ENCODE measurements at places on chromosomes 4 and X.

GRCh38 chr4:139916041-139916440, 237.9 kb downstream of the MAML3 start:
- no peak for DNase-seq

DNA sequence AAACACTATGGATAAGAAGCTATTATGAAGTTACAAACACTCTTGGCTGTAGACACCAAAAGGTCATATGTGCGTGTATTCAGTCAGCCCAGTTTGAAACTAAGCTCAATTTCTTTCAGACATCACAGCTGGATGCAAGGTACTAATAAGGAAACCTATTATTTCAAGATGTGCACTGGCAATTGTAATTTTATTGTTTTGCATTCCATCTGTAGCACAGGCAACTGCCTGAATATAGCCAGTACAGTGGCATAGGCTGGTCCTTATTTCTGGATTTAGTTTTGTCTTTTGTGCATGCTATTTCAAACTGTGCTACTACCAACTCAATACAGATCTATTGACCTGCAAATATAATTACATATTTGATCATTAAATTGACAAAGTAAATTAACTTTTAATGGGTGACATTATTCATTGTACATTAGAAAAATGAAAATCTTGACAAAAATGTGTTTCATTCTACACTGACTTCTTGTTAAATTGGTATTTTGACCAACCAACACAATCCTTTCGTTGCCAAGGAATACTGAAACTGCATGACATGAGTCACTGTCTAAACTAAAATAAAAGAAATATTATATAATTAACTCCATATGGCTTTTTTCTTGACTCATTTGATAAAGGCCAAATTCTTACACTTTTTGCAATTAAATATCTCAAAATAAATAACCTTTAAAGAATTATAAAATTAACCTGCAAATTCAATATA, 594.3 kb upstream of the ADGRL3 start:
- DNase-seq: no peak

DNA sequence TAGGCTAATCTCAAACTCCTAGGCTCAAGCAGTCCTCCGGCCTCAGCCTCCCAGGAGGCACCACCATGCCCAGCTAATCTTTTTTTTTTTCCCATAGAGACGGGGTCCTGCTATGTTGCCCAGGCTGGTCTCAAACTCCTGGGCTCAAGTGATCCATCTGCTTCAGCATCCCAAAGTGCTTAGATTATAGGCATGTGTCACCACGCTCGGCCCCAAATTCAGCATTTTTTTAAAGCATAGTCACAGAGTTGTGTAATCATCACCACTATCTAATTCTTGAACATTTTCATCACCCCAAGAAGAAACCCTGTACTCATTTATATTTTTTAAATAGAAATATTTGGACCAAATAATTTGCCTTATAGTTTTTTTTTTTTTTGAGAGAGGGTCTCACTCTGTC, 10.3 kb downstream of the CENPI start:
- no peak for DNase-seq

- no peak for DNase-seq
These were observed 1.8 kb downstream of the CA5B start for GRCh38 chrX:15739886-15740285.

DNA sequence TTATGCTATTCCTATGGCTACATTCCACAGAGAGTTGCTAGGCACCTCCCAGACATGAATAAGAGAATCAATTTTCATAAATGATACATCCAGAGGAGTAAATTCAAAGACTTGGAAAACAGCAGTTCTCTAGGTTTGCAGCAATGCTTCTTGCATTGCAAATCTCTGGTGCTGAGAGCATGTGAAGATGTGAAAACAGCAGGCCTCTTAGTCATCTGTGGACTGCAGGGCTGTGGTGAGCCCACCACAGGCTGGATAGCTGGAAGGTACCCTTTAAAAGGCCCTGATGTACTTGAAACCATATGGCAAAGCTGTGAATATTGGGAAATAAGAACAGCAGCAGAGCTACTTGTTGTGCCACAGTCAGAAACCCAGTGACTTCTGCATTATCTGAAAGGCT, 2135.9 kb downstream of the ARAP2 start:
- no peak for DNase-seq

DNA sequence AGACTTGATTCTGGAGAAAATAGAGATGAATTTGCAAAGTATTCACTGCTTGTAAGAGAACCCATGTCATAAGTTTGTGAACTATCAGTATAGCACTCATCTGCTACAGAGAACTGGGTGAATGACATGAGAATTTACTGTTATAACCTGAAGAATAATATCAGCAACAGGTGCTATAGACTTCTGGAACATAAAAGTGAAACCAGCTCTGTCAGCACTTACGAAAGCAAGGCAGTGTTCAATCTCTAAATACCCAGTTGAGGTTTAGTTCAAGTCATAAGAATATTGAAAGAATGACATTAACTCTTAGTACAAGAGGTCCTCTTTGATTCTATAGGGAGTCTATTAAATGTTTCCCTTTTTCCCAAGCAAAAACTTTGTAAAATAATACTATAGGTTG, 232.9 kb upstream of the ANKRD50 start:
- DNase-seq: no peak

DNA sequence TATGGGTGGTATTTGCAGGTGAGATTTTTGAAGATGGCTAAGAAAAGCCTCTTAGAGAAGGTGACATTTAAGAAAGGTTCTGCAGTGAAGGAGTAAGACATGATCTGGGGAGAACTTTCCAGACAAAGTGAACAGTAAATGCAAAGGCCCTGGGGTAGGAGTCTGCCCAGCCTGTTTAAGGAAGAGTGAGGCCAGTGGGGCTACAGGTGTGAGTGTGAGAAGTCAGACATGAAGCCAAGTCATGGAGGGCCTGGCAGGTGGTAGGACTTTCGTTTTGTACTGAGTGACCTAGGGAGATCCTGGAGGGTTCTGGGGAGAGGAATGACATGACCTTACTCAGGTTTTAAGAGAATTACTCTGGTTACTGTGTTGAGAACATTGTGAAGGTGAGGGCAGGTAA, 21.5 kb downstream of the COQ2 start:
- DNase-seq: no peak

- no peak for DNase-seq
These were observed 19.3 kb upstream of the ING2 start for GRCh38 chr4:183485411-183486160.

GRCh38 chr4:14340321-14340720, 662.0 kb upstream of the CPEB2 start:
- no peak for DNase-seq

- no peak for DNase-seq
These were observed 59.4 kb upstream of the TLL1 start for GRCh38 chr4:165813606-165814005.

DNA sequence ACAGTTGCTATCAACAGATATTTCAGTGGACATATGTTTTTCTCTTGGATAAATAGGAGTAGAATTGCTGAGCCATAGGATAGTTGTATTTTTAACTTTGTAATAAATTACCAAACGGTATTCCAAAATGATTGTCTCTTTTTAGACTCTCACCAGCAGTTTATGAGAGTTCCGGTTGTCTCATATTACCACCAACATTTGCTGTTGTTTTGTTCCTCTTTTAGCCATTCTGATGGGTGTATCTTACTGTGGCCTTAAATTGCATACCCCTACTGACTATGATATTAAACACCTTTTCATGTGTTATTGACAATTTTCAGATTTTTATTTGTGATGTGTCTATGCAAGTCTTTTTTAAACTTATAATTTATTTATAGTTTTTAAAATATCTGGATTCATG, 39.7 kb downstream of the SNX25 start:
- no peak for DNase-seq

- DNase-seq: no peak
These were observed 933 bp downstream of the CNKSR2 start for GRCh38 chrX:21374994-21375707.

Measured in activated CD4-positive, alpha-beta T cell treated with anti-CD3 and anti-CD28 coated beads, Interleukin-10, Interleukin-2, amounts not matched to agents 100 ng/mL and 50 ng/mL, durations not matched to agents 16 hours and 8 hours (primary cell).